ENCODE measurements at places on chromosomes 5 and 9.

DNA sequence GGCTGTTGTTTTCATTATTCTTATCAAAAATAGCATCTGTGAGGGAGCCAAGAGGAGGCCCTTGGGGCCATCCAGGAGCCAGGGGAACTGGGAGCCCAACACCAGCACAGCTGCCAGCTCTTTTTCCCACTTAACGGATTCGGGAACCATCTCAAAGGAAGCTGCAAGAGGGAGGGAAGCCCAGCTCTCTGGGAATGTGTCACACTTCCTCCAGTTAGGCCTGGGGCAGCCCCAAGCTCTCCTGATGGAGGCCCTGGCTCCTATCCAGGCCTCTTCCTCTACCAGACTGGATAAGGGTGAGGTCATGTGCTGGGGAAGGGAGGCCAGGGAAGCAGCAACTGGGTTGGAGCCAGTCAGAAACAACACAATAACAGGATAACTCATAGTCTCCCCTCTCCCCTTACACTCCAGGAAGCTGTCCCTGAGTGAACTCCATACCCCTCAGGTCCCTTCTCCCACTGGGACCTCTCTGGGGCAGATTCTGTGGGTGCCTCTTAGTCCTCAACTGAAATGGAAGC lies 12.7 kb downstream of the CSF2 start:
- DNase-seq = no peak

DNA sequence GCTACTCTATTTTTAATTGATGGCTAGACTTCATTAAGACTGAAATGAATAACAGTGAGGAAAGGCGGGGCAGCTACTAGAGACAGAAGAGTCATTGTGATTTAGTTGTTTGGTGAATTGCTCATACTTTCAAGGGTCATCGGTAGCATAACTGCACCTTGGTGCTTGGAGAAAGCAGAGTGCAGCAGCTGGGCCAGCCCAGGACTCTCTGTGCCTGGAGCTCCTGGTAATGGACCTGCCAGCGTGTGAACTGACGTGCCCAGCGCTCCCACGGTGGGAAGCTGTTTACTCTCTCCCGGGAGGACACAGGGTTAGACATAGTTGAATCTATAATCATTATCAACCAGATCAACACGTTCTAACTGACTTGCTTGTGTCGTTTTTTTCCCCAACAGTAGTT lies 42.9 kb downstream of the LURAP1L start:
- no peak for DNase-seq

DNA sequence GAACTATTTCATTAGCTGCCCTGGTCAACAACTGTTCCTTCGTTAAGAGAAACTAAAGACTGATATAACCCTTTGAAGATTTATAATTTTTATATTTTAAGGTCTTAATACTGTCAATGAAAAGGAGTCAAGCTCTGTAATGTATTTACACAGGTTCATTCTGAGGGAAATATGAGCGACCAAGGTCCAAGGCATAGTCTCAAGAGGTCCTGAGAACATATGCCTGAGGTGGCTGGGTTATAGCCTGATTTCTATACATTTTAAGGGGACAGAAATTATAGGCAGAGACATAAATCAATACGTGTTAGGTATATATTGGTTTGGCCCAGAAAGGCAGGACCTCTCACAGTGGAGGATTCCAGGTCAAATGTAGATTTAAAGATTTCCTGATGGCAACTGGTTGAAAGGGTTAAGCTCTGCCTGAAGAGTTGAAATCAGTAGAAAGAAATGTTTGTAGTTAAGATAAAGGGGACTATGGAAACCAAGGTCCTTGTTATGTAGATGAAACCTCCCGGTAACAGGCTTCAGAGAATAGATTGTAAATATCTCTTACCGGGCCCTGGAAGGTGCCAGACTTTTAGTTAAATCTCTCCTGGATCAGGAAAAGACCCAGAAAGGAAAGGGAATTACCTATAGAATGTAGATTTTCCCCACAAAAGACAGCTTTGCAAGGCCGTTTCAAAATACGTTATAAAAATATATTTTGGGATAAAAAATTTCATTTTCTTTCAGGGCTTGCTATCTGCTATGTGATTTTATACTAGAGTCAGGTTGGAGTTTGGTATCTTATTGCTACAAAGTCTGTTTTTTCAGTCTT lies 107.3 kb upstream of the PRLR start:
- DNase-seq = no peak

GRCh38 chr9:16236311-16236710 lies 634.2 kb downstream of the BNC2 start:
- DNase-seq = no peak

All from stimulated activated CD8-positive, alpha-beta memory T cell treated with anti-CD3 and anti-CD28 coated beads, Interleukin-2, amount 100 ng/mL, for 1 hour (primary cell).